Epithelial cell of prostate (primary cell): ENCODE measurements at places on chromosomes 12 and 14.

DNA sequence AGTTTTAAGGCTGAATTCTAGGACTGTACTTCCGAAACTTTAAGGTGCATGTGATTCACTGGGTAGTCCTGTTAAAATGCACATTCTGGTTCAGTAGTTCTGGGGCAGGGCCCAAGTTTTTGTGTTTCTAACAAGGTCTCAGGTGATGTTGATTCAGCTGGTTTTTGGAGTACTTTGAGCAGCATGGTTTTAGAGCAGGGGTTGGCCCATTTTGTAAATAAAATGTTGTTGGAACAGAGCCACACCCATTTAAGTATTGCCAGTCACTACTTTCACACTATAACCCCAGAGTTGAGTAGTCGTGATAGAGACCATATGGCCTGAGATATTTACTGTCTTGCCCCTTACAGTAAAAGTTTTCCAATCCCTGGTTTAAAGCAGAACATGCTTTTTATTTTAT lies 111.3 kb downstream of the SYNE2 start:
- DNase-seq: no peak

DNA sequence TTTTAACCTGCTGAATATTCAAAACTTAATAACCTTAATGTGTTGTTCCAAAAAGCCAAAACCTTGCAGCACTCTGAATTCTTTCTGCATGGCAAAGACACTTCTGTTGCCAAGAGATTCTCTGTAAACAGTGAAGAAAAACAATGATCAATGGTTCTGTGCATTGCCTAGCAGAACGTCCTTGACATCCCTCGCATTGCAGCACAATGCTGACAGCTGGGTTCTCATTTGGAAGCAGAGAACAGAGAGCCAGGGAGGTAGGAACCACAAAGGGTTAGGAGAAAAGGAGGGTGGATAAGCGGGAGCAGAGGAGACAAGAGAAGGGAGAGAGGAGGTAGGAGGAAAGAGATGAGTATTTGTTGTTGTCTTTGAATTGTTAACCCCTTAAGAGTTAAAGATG lies 501.1 kb downstream of the NAV3 start:
- no peak for DNase-seq

- DNase-seq: no peak
Measured at GRCh38 chr12:111029732-111030131, 109.4 kb upstream of the MYL2 start.

DNA sequence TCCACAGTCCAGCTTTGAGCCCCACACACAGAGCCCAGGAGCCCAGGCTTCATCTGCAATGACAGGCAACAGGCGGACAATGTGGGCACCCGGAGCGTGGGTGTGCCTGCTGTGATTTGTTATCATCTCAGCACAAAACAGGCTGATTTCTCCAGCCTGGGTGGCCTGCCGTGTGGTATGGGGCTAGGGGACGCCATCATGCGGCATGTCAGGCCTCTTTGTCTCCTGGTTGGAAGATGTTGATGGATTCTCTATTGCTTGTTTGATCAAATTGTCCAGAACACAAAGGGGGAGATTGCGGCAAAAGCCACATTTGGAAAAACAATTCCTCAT lies 147.1 kb downstream of the KIF26A start:
- no peak for DNase-seq

DNA sequence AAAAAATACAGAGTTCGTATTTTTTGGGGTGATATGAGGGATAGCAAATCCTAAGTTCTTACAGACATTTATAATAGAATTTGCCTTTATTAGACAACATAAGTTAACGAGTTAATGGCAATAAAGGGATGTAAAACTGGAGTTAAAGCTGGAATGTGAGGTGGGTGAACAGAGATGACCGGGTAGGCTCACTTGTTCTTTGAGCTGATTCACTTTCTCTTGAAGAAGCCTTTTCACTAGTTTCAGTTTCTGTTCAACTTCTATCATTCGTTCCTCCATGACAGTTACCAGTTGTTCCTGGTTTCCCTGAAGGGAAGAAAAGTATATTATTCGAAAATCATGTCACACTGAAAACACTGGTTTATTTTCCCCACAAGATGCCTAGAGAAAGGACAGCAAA lies 57.7 kb upstream of the SAV1 start:
- no peak for DNase-seq

GRCh38 chr14:94373708-94374107 lies 14.7 kb downstream of the SERPINA1 start:
- DNase-seq: peak; percentile 73

DNA sequence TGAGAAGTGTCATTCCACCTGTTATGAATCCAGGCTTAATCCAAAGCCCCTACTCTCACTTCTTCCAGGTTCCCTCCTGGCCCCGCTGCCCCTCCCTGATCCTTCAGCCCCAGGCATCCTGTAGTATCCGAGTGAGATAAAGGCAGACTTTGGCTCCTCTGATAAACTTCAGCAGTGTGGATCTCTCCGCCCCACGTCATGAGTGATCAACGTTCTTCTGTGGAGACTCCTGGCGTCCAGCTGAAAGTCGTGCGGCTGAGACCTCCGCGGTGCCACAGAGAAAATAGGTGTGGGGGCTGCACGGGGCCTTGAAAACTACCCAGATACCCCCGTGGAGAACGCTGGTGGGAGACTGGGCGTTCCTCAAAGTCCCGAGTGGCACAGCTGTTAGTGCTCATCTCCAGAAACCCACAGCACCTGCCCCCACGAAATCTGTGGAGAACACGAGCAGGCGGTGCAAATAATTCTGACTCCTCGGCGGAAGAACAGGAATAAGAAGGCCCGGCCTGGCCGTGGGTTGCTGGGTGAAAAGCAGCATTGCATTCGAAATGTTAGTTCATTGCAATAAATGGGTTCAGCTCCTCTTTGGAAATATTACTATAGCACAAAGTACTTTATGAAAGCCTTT lies 180.0 kb upstream of the RGS6 start:
- DNase-seq: no peak

DNA sequence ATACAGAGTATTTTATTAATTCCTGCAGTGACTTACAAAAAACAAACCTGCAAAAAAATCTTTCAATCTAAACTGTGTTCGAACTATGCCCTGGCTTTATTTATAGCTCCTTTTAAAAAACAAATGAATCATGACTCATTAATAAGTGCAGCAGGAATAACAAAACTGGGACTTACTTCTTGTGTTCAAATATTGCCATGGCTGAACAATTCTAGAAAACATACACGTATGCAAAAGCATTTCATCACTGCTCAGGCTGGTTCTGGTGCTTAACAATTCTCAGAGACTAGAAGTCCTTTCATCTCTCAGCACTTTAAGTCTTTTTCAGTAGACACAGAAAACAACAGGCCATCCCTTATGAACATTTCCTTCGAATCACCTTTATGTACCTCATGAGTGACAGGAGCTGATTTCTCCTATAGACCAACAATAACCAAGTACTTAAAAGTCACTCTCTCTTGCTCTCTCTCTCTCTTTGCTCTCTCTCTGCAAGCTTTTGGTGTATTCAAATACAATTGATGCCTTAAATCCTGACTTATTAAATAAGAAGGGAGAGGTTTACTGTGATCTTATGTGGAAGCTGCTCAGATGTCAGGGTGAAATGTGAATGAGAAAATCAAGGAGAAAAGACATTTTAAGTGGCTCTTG lies 268.8 kb downstream of the TTC8 start:
- DNase-seq: no peak

- no peak for DNase-seq
Measured at GRCh38 chr14:59274991-59275391, 86.5 kb downstream of the DAAM1 start.

DNA sequence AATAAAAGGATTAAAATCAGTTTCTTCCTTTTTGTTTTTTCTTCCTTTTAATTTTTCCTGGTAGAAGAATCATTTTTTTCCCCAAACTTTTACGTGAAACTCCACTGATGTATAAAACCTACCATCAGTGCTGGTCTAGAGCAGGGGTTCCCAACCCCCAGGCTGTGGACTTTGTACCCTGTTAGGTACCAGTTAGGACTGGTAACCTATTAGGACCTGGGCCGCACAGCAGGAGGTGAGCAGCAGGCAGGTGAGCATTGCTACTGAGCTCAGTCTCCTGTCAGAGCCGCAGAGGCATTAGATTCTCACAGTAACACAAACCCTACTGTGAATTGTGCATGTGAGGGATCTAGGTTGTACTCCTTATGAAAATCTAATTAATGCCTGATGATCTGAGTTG lies 10.1 kb downstream of the SMCO2 start:
- DNase-seq: no peak

DNA sequence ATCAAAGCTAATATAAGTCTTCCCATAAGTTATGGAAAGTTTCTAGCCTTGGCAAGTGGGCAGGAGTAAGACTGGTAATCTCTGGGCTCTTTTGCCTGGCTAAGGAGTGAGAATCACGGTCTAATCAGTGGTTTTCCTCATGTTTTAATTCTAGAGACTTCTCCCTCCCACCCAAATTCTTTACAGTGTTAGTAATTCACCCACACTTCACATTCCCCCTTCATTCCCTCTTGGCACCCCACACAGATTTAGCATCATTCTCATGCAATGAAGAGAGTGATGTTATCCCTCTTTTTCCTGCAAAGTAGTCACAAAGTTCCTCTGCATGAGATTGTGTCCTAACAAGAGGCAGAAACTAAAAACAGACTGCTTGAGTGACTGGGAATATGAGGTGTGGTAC lies 28.6 kb upstream of the CACNA2D4 start:
- no peak for DNase-seq

- no peak for DNase-seq
Measured at GRCh38 chr12:126385785-126386184, 1320.5 kb downstream of the AACS start.

DNA sequence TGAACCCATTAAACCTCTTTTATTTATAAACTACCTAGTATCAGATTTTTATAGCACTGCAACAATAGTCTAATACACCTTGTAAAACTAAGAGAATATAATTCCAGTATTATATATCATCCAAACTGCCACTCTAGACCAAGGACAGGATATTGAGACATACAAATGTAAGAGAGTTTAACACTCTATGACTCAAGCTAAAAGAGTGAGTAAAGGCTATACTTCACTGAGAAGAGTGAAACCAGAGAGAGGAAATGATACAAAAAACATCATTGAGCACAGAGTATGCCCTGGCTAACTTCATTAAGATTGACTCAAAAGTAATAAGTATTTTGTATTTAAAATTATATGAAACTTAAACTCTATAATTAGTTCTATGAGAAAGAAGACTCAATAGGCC lies 1951.9 kb upstream of the SEL1L start:
- DNase-seq: no peak

DNA sequence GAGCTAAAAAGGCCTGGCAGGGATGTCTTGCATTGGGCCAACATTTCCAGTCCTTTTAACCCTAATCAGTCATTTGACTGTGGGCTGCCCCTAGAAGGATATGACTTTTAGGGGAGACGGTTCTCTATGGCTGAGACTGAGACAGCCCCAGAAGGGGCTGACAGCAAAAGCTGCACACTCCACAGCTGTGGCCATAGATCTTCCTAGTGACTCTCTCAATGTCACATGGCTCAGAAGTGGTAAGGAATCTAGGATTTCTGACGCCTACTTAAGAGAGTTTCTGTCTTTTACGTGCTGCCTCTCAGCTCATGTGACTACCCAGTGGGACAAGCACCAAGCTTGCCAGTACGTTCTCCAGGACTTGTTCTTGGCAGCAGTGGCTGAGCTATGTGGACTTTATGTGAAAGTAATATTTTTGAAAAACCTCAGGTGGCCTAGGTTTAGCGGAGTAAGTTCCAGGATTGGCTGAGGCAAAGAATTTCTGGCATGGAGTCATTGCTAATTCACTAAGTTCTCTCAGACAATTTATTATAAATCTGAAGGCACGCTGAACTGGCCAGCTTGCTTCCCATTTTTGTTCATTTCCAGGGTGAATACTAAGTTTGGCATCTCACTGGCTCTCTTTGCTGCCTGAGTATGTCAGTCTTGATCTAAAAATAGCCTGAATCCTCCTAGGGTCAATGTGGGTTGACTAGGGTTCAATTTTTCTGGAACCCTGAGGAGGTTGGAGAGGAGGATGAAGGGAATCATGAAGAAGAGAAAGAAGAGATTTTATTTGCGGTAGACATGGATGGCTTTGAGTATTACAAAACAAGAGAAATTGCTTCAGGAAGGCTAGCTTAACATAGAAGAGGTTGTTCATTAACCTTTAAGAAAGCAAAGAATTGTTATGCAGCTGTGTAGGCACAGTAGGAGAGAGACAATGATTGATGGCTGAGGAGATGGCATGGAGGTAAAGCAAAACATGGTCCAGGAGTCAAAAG lies 271.8 kb downstream of the AEBP2 start:
- no peak for DNase-seq

DNA sequence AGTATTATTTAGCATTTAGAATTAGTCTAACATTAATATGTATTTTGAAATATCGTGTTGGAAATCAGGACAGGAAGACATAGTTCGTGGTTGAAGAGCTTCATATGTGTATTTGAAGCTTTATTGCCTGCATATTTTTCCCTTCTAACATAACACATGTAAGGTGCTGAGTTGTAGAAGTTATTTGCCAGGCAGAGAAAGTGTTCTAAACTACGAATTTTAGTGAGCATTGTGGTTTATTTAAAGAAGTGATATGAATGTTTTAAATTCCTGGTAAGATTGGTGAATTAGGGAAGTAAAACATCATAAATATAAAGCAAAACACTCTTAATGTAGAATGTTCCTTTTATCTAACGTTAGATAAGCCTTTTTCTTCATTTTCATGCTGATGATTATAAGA lies 2.5 kb downstream of the RASSF3 start:
- no peak for DNase-seq

- DNase-seq: no peak
Measured at GRCh38 chr14:94521375-94522114, 12.3 kb upstream of the SERPINA12 start.

DNA sequence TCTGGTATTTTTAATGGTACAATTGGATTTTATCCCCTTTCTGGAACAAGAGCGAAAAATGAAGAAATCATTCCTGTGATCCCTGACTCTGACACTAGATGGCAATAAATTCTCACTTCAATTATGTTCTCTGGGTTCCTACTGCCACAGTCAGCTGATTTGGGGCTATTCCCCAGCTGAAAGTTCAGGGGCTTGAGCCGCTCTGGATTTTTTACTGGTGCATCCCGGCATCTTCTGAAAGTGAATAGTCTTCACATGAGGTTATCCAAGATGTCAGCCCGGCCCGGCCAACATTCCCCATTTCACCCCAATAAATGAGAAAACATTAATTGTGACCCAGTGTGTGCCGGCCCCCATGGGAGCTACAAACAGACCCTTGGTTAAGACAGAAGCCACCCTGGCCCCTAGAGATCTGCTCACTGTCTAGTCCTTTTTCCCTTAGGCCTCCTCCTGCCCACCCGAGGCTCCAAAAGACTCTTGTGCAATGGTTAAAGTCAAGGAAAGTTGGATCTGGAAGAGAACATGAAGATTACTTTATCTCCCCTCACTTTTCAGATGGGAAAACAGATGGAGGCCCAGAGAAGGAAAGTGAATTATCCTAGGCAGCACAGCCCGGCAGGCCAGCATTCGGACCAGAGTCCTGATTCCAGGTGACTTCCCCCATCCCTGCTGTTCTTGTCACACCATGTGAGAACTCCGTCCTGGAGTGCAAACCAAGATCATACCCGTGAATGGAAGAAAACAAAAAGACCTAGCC lies 20.8 kb downstream of the CKAP4 start:
- no peak for DNase-seq

GRCh38 chr12:59484575-59484974 lies 111.3 kb upstream of the SLC16A7 start:
- DNase-seq: no peak
